Pericardium fibroblast (primary cell): ENCODE measurements at places on chromosomes 3 and 15. TPM values are rescaled to one million over a fixed set of nuclear protein-coding genes. Genes with fewer than 3 reads are reported as not detected.

C15orf39 gene
- 10.9 and 16.9 TPM in 2 replicates for total RNA-seq

SAMMSON gene
- not detected in 2 replicates for total RNA-seq

TTLL13 gene
- 0.23 TPM in 1 of 2 replicates, not detected in the other for total RNA-seq

RPL39L gene
- 19.2 and 20.5 TPM in 2 replicates for total RNA-seq

SOX14 gene
- total RNA-seq = not detected in 2 replicates

FAM3D gene
- not detected in 2 replicates for total RNA-seq

CHRD gene
- 1.5 and 5.1 TPM in 2 replicates for total RNA-seq
